ENCODE measurements at places on chromosomes 6 and 20.

DNA sequence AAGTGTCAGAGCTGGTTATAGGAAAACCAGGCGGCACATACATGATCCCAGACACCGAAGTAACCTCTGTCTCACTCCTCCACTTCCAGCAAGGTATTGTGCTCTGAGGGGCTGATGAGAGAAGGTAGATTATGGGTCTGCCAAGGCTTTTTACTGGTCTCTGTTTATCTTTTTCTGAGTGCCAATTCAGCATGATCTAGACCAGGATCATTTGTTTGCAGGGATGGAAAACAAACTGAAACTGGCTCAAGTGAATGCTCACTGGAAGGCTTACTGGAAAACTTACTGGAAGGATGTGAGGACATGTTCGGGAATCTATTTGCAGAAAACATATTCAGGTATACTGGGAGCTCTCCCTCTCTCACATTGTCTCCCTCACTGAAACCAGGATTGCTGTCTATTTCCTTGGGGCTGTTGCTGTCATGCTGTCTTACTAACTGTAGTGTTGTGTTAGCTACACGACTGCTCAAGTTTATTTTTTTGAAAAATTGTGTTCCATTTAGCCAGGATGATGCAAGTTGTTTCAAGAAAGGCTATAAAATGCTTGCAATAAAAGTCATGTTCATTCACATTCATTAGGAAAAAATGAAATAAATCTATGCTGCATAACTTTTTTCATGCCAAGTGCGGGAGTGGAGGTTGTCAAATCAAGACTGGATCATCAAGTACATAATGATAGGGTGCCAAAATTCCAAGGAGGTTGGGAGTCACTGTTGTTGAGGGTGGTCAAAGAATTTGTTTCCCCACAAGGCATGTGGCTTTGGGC, 37.0 kb downstream of the KLHL31 start:
- DNase-seq, result no peak

DNA sequence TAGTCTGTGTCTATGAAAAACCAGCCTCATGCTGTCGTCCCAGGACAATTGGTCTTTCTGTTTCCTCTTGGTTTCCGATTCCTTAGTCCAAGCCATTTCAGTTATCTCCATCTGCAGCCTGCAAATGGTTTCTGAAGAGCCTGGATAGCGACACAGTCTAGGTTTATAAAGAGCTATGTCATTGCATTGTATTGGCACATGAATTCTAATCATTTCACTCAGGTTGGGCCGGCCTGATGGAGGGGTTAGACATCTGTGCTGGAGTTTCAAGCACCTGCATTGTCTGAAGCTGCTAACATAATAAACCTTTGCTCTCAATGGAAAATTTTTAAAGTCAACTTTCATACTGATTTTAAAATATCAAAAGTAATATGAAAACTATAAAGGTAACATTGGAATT, 232.6 kb upstream of the MAP3K7 start:
- DNase-seq, result no peak

GRCh38 chr6:36289281-36289878, 19.5 kb downstream of the PNPLA1 start:
- no peak for DNase-seq

DNA sequence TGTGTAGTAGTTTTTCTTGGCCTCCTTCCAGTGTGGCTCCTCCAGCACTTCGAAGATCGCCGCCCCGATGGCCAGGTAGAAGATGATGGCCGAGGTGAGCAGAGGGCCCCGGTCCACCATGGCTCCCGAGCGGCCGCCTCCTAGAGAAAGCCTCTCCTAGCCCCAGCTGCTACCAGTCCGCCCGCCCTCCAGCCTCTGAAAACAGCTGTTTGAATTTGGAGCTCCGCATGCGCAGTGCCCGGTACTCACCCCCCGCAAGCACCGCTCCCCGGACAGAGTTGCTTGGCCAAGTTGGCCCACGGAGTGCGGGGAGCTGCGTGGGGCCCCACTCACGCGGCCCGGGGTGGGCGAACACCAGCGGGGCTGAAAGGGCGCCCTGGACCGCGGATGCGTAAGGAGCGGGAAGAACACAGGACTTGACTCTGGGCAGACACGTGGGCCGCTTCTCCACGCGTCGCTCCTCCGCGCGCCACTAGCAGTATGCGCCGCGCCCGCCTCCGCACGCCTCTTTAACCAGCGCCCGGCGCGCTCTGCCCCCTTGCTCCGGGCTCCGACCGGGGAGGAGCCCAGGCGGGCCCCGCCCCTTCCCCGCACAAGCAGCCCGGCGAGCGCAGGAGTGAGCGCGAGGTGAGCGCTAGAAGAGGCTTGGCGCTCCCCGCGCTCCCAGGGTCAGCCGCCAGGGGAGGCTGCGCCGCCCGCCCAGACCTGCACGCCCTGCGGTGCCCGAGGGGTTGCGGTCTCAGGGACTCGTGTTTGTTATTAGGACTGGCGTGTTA, at the start of gene KCNK5:
Gene KCNK5 (minus strand): TSS at position 484 of the 776 bp plus-strand sequence. CDS start 364 bp downstream, at position 120.
- DNase-seq, result peak; percentile 45
